ENCODE measurements at places on chromosomes 12 and 14.

GRCh38 chr14:60349663-60350365, 100.8 kb downstream of the PPM1A start:
- peaks cover 23% of the 10 kb centered on the region for H3K4me1 ChIP-seq
- H3K4me3 ChIP-seq: no peak overlapping the region
- H3K27me3 ChIP-seq: no peaks in the 10 kb centered on the region
- H3K36me3 ChIP-seq: no peaks in the 10 kb centered on the region
- DNase-seq: peak; percentile 83

DNA sequence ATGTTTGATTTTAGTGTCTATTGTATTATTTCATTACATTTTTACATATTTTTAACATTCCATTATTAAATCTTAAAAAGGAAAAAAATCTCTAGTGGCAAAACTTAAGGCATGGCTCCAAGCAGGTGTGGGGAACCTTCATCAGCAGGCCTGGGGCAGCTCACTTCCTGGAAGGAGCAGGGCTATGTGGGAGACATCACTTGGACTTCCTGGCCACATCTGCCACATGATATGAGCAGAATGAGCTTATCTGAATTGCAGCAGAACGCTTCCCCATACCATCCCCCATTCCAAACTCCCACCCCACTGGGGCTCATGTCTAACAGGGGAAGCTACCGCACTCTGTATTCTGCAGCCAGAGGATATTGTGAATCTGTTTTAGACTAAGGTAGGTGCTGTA, 35.0 kb upstream of the KCNA1 start:
- H3K4me3 ChIP-seq: no peak overlapping the region
- no peak overlapping the region for H3K27ac ChIP-seq
- H3K4me1 ChIP-seq: no peaks in the 10 kb centered on the region
- H3K27me3 ChIP-seq: no peaks in the 10 kb centered on the region

GRCh38 chr14:51336734-51337133, 96.7 kb downstream of the TMX1 start:
- H3K36me3 ChIP-seq: no peaks in the 10 kb centered on the region
- no peak for DNase-seq
- no peak overlapping the region for H3K4me3 ChIP-seq
- H3K4me1 ChIP-seq: peaks cover 9% of the 10 kb centered on the region
- H3K27ac ChIP-seq: no peak overlapping the region

- no peak overlapping the region for H3K4me3 ChIP-seq
- H3K27ac ChIP-seq: no peak overlapping the region
- H3K27me3 ChIP-seq: no peaks in the 10 kb centered on the region
- no peaks in the 10 kb centered on the region for H3K36me3 ChIP-seq
- DNase-seq: peak; percentile 40
Measured at GRCh38 chr12:80512781-80513180, 68.7 kb downstream of the PTPRQ start.

GRCh38 chr12:61524851-61525250, 735.4 kb upstream of the USP15 start:
- peaks cover 15% of the 10 kb centered on the region for H3K4me1 ChIP-seq
- no peak for DNase-seq
- no peaks in the 10 kb centered on the region for H3K27me3 ChIP-seq
- no peaks in the 10 kb centered on the region for H3K36me3 ChIP-seq

GRCh38 chr14:75141062-75141461, 14.2 kb upstream of the NEK9 start:
- H3K27ac ChIP-seq: no peak overlapping the region
- H3K27me3 ChIP-seq: no peaks in the 10 kb centered on the region
- H3K4me3 ChIP-seq: no peak overlapping the region

Data from GM23338 (cell line).